ENCODE measurements at places on chromosomes 16 and 17. TPM values are rescaled to one million over a fixed set of nuclear protein-coding genes. Genes with fewer than 3 reads are reported as not detected.

DNA sequence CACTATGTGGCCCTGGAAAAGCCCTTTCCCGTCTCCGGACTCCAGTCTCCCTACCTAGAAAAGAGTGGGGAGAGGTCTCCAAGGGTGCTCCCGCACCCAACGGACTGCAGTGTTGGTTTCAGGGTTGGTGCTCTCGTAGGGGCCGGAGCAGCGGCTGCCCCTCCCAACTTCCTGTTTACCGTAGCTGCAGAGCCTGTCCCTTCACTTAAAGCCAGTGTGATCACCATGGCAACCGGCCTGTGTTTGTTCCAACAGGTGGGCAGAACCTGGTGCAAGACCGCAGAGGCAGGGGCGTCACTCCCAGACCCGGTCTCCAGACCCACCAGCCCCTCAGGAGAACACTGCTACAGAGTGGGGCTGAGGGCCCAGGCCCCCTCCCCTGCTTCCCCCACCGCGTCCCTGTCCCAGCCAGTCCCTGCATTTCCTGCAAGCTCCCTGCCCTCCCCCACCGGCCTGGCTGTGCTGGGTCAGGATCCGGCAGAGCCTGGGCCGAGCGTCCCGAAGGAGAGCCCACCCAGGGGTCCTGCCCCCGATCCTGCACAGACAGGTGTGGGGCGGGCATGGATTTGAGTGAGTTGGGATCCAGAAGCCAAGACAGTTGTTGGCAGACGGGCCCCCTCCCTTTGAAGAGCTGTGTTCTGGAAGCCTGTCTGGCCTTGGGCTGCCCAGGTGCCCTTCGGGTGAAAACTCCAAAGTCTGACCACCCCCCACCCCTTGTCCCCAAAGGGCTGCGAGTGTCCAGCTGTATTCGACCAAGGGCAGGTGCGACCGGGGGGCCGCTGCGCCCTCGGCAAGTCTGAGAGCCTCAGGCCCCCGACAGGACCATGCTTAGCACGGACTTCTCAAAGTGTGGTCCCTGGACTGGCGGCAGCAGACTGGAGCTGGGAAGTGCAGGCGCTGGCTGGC lies 1.5 kb upstream of the BAIAP3 start:
- no peak overlapping the region for H3K4me3 ChIP-seq
- no peaks in the 10 kb centered on the region for H3K36me3 ChIP-seq
- peak; percentile 92 for DNase-seq
- no peaks in the 10 kb centered on the region for H3K4me1 ChIP-seq
- no peak overlapping the region for H3K27ac ChIP-seq

GRCh38 chr16:56549744-56550385 lies 15.0 kb upstream of the MT4 start:
- no peak overlapping the region for H3K4me3 ChIP-seq
- no peak for DNase-seq
- H3K27ac ChIP-seq: no peak overlapping the region

- no peak for DNase-seq
- H3K27ac ChIP-seq: no peak overlapping the region
- no peaks in the 10 kb centered on the region for H3K36me3 ChIP-seq
- no peaks in the 10 kb centered on the region for H3K4me1 ChIP-seq
Measured at GRCh38 chr16:86211800-86212199, 298.5 kb upstream of the FOXF1 start.

DNA sequence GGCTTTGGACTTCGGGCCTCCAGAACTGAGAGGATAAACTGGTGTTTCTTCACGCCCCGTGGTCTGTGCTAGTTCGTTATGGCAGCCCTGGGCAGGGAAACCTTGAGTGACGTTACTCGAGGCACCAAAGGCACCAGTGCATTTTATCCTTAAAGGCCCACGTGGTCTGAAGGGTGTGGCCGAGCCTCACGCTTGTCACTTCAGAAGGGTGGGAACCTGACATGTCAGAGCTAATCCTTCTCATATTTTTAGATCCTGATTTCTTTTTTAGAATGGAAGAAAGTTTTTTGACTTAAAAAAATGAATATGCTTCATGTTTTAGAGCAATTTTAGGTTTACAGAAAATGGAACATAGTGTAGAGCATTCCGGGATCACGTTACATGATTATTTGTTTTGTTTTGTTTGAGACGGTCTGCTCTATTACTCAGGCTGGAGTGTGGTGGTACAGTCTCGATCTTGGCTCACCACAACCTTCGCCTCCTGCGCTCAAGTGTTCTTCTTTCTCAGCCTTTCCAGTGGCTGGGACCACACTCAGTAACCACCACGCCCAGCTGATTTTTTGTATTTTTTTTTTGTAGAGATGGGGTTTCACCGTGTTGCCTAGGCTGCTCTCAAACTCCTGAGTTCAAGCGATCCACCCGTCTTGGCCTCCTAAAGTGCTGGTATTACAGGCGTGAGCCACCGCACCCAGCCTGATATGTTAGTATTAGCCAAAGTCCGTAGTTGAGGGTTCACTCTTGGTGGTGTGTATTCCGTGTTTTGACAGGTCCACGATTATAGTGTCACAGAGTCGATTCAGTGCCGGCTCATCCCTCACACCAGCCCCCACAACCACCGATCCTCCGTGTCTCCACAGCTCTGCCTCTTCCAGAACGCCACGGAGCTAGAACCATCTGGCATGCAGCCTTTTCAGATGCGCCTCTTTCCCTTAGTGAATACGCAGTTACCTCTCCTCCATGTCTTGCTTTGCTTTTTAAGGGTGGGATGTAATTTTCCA lies 47.9 kb downstream of the RAB11FIP3 start:
- peak; percentile 72 for DNase-seq
- peaks cover 4% of the 10 kb centered on the region for H3K4me1 ChIP-seq
- no peak overlapping the region for H3K27ac ChIP-seq

DNA sequence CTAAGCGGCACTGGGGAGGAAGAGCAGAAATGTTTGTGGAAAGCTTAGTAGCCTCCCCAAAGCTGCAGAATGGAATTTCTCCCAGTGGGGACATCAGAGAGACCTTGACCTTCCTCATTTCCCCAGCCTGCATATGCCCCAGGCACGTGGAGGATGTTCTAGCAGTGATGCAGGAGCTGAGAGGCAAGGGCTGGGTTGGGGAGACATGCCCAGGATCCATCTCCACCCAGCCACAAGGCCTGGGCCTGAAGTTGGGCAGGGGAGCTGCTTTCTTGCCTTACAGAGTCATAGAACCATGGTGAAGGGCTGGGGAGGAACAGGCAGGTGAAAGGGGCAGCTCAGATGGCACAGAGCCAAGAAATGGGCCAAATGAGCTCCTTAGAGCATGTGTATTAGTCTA lies 104.0 kb downstream of the TMEM132E start:
- no peak overlapping the region for H3K4me3 ChIP-seq
- H3K27ac ChIP-seq: no peak overlapping the region
- H3K36me3 ChIP-seq: no peaks in the 10 kb centered on the region
- no peak for DNase-seq

DNA sequence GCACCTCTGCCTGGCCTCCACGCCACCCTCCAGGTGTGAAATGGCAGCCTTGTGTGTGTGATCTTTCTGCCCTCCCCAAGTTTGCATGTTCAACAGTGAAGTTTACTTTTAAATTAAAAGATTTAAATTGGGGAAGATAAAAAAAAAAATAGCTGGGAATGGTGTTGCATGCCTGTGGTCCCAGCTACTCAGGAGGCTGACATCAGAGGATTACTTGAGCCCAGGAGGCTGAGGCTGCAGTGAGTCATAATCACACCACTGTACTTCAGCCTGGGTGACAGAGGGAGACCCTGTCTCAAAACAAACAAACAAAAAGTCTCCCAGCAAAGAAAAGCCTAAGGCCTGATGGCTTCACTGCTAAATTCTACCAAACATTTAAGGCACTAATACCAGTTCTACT lies 35.4 kb upstream of the RNF43 start:
- DNase-seq: no peak
- no peaks in the 10 kb centered on the region for H3K4me1 ChIP-seq
- H3K4me3 ChIP-seq: no peak overlapping the region

- H3K27ac ChIP-seq: no peak overlapping the region
- peaks cover 14% of the 10 kb centered on the region for H3K36me3 ChIP-seq
- H3K4me1 ChIP-seq: no peaks in the 10 kb centered on the region
- peak; percentile 42 for DNase-seq
- H3K27me3 ChIP-seq: no peaks in the 10 kb centered on the region
Measured at GRCh38 chr17:76034428-76035350, 7.6 kb upstream of the EVPL start.

- peak overlapping the region; percentile 98 for H3K27ac ChIP-seq
- no peaks in the 10 kb centered on the region for H3K36me3 ChIP-seq
- H3K4me3 ChIP-seq: peak overlapping the region; percentile 56
- DNase-seq: peak; percentile 87
- no peaks in the 10 kb centered on the region for H3K27me3 ChIP-seq
- peaks cover 59% of the 10 kb centered on the region for H3K4me1 ChIP-seq
Measured at GRCh38 chr16:27242868-27243590, 25.5 kb downstream of the NSMCE1 start.

- no peak overlapping the region for H3K4me3 ChIP-seq
- H3K36me3 ChIP-seq: no peaks in the 10 kb centered on the region
- DNase-seq: peak; percentile 41
Measured at GRCh38 chr16:2484898-2485508, 10.1 kb downstream of the TBC1D24 start.

DNA sequence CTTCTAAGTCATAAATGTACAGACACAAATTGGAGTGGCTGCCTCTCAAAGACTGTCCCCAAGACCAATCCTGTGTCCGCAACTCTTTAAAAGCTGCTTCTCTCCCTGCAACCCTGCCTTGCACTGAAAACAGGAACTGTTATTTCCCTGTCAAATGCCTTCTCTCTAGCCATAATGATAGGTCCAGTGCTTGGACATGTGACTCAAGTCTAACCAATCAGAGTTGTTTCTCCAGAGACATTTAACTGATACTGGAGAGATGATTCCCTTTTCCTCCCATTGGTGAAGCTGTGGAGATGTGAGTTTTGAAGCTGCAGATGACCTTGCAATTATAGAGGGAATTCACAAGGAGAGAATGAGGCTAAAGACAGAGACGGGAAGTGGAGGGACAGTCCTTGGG lies 253.3 kb upstream of the CDH5 start:
- no peak overlapping the region for H3K4me3 ChIP-seq
- DNase-seq: no peak
- no peaks in the 10 kb centered on the region for H3K36me3 ChIP-seq
- no peak overlapping the region for H3K27ac ChIP-seq
- H3K27me3 ChIP-seq: no peaks in the 10 kb centered on the region

- no peak for DNase-seq
- no peaks in the 10 kb centered on the region for H3K27me3 ChIP-seq
- H3K27ac ChIP-seq: no peak overlapping the region
- no peaks in the 10 kb centered on the region for H3K36me3 ChIP-seq
Measured at GRCh38 chr16:67184453-67184994, 761 bp upstream of the MATCAP1 start.

GRCh38 chr16:49748322-49748721 lies 107.6 kb downstream of the ZNF423 start:
- no peak overlapping the region for H3K4me3 ChIP-seq
- H3K27ac ChIP-seq: no peak overlapping the region
- no peaks in the 10 kb centered on the region for H3K36me3 ChIP-seq
- no peaks in the 10 kb centered on the region for H3K27me3 ChIP-seq
- H3K4me1 ChIP-seq: no peaks in the 10 kb centered on the region

GRCh38 chr16:89101303-89102040 lies 7.8 kb downstream of the ACSF3 start:
- H3K4me1 ChIP-seq: no peaks in the 10 kb centered on the region
- no peak overlapping the region for H3K4me3 ChIP-seq
- H3K27ac ChIP-seq: no peak overlapping the region
- H3K27me3 ChIP-seq: no peaks in the 10 kb centered on the region
- H3K36me3 ChIP-seq: peaks cover 37% of the 10 kb centered on the region

DNA sequence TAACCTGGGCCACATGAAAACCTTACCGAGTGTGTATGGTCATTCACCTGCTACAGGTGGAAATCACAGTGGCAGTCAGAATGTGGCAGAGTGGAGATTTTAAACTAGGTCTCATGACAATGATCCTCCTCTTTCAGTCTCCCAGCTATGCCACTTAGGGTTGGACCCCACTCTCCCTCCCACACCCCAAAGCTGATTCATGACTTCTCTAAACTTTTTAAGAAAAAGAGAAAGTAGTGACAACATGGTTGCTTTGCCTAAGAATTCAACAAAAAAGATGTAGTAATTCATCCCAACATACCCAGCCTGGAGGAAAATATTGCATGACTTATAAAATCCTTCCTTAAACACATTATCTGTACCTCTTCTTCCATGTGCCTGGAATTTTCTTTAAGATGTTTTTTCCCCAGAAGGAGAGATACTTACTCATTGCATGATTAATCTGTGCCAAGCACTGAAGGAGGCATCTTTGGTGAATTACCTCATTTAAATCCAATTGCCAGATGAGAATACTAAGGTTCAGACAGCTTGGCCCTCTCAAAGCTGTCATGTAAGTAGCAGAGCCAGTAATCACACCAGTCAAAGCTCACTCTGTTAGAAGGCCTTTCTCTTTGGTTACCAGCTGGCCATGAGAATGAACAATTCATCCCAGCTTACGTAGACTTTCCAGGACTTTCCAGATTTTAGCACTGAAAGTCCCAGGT lies 119.9 kb downstream of the COPRS start:
- no peaks in the 10 kb centered on the region for H3K27me3 ChIP-seq
- H3K36me3 ChIP-seq: no peaks in the 10 kb centered on the region
- no peak for DNase-seq
- H3K27ac ChIP-seq: peak overlapping the region; percentile 89
- H3K4me1 ChIP-seq: peaks cover 55% of the 10 kb centered on the region
- H3K4me3 ChIP-seq: no peak overlapping the region

- H3K4me3 ChIP-seq: no peak overlapping the region
- peaks cover 52% of the 10 kb centered on the region for H3K27me3 ChIP-seq
Measured at GRCh38 chr17:43952351-43952723, 1.4 kb downstream of the PYY start.

DNA sequence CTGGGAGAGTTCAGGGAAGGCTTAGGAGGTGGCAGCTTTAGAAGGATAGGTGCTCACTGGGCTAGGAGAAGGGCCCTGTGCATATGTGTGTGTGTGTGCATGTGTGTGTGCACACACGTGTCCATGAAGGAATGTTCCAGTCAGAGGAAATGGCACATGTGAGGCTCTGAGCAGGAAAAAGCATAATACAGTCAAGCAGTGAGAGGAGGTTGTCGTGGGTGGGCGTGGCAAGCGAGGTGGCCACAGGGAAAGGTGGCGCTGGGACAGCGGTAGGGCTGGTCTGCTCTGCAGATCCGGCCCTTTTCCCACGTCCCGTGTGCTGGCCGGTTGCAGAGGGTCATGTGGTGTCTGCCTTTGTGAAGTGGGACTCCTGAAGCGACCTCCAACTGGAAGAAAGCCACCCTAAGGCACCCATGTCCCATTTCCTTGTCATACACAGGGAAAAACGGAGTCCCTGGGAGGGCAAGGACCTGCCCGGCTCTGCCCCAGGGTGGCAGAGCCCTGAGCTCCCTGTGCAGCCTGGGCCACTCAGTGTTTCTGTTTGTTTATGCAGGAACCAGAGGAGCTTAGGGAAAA lies 40.1 kb downstream of the NT5M start:
- no peaks in the 10 kb centered on the region for H3K4me1 ChIP-seq
- DNase-seq: peak; percentile 19
- no peaks in the 10 kb centered on the region for H3K36me3 ChIP-seq

GRCh38 chr17:45307290-45308015 lies 9.4 kb downstream of the MAP3K14 start:
- peaks cover 55% of the 10 kb centered on the region for H3K4me1 ChIP-seq
- H3K27me3 ChIP-seq: no peaks in the 10 kb centered on the region
- peak overlapping the region; percentile 90 for H3K27ac ChIP-seq
- no peak overlapping the region for H3K4me3 ChIP-seq

The ZNF213 gene
- 9.4 TPM for total RNA-seq

The PSMB3 gene
- total RNA-seq: 267 TPM

The CDK5R1 gene
- 0.59 TPM for total RNA-seq

The GAS2L2 gene
- not detected for total RNA-seq

The VPS35 gene
- total RNA-seq: 159 TPM

All from osteoblast (primary cell).